CD4-positive, alpha-beta T cell treated with Interleukin-4 for 1 hour (primary cell): ENCODE measurements at places on chromosomes 12 and 14.

DNA sequence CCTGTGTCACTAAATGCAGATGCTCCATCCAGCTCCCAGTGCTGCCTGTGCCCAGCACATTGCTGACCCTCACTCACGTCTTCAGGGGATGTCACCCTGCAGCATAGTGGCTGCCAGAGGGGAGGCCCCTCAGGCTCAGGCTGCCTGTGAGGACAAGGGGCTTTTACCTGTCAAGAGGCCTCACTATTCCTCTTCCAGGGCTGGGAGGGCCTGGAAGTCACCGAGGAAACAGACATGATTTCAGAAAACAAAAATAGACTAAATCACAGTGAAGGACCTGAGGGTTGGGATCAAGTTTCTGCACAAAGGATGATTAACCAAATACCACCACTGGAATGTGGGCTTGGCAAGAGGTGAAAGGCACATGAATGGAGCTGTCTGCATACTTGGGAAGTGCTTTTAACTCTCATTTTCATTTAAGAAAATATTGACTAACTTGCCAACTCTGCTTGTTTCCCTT lies 1202.3 kb downstream of the BCL11B start:
- DNase-seq: no peak

GRCh38 chr14:89578156-89578555 lies 161.1 kb upstream of the FOXN3 start:
- DNase-seq: no peak

- no peak for DNase-seq
Observed at GRCh38 chr14:34792598-34792997, 78.2 kb upstream of the CFL2 start.

- no peak for DNase-seq
Observed at GRCh38 chr12:129871991-129872972, 31.5 kb downstream of the TMEM132D start.
